LHCN-M2 (cell line): ENCODE measurements at places on chromosomes 6 and 20. TPM values are rescaled to one million over a fixed set of nuclear protein-coding genes. Genes with fewer than 3 reads are reported as not detected.

DNAH8 gene
- not detected in 2 replicates for total RNA-seq

EXOC2 gene
- 30.7 and 35.2 TPM in 2 replicates for total RNA-seq

GTSF1L gene
- total RNA-seq: not detected in 2 replicates

KHDRBS2 gene
- total RNA-seq: not detected in 2 replicates

NKAIN2 gene
- 0.06 TPM in 1 of 2 replicates, not detected in the other for total RNA-seq

PI3 gene
- total RNA-seq: not detected in 2 replicates

FBXO9 gene
- 27.8 and 33.5 TPM in 2 replicates for total RNA-seq

TNFRSF6B gene
- total RNA-seq: 6.2 and 6.7 TPM in 2 replicates

IL20RA gene
- total RNA-seq: 0.11 TPM in 1 of 2 replicates, not detected in the other

MTCH1 gene
- 224 and 234 TPM in 2 replicates for total RNA-seq

TDRD6 gene
- not detected in 2 replicates for total RNA-seq
